RWPE1 (cell line): ENCODE measurements at places on chromosomes 12 and 14.

- no peak for DNase-seq
Observed at GRCh38 chr12:105417732-105418131, 87.2 kb downstream of the C12orf75 start.

- DNase-seq = no peak
Observed at GRCh38 chr14:50823762-50824636, 7.0 kb downstream of the NIN start.

GRCh38 chr12:59282999-59283398 is 312.8 kb upstream of the SLC16A7 start:
- DNase-seq = no peak

- DNase-seq = peak; percentile 52
Observed at GRCh38 chr14:105374389-105374788, 23.9 kb upstream of the TEX22 start.

- DNase-seq = no peak
Observed at GRCh38 chr14:74407801-74408154, 18.2 kb downstream of the SYNDIG1L start.

GRCh38 chr12:77060883-77061240 is 4.5 kb downstream of the E2F7 start:
- no peak for DNase-seq

- no peak for DNase-seq
Observed at GRCh38 chr14:68199554-68200151, 380.1 kb downstream of the RAD51B start.
